Suprapubic skin (tissue), 4 donors: ENCODE measurements at places on chromosomes 5 and 9. TPM values are rescaled to one million over a fixed set of nuclear protein-coding genes. Genes with fewer than 3 reads are reported as not detected.

Gene ANKRD55
- not detected for total RNA-seq

Gene GPR150
- 0.57 TPM for total RNA-seq

Gene LRRC19
- total RNA-seq, result not detected

DNA sequence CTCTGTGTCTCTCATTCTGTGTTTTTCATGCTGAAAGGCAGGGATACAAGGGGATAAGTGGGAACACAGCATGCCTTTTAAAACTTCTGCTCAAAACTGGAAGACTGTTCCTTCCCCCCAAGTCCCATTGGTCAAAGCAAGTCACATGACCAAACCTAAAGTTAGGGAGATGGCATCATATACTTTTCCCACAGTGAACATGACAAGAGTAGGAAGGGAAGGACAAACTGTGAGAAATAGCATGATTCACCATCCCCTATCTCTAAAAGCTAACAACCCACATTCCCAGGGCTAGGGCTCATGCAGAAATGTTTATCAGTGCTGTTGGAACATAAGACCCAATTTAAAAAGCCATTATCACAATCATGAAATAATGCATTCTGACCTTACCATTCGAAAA lies 24.2 kb upstream of the SHISAL2B start:
- no peak for DNase-seq

Gene CBY3
- total RNA-seq, result not detected

Gene FOXE1
- 0.48 TPM for total RNA-seq

DNA sequence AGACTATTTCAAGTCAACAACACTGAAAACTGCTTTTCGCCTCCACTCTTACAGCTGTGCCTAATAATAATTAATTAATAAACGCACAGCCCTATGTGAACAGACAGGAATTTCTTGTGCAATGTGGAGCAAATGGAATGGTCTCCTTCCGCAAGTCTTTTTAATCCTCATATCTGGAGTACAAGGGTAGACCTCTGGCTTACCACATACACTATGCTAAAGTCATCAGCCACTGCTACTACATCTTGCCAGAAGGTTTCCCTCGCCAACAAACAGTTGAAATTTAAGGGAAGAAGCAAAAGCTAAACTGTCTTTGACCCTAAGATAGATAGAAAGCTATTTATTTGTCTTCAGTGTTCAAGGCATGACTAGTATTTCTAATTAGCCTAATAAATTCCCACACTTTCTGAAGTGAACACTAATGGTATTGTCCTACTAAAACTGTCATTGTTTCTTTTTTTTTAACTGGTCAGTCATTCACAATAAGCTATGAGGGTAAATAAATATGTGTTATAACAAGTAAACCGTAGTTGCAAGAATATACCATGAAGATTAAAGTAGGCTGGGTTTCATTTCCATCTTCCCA lies 63.9 kb downstream of the GOLPH3 start:
- DNase-seq, result no peak

Gene SNCAIP
- 2.4 TPM for total RNA-seq

DNA sequence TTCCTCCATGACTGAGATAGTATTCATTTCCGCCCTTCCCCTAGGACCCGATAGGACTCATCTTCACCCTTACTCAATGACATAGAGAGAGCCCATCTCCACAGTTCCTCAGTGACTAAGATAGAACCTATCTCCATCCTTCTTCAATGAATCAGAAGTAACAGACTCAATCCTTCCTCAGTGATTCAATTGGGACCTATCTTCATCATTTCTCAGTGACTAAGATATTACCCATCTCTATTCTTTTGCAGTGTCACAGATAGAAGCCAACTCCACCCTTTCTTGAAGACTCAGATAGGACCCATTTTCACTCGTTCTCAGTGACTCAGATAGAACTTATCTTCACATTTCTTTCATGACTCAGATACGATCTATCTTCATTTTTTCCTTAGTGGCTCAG lies 164.6 kb downstream of the FBXO4 start:
- DNase-seq, result no peak

Gene ABCA2
- total RNA-seq, result 22.6 TPM

DNA sequence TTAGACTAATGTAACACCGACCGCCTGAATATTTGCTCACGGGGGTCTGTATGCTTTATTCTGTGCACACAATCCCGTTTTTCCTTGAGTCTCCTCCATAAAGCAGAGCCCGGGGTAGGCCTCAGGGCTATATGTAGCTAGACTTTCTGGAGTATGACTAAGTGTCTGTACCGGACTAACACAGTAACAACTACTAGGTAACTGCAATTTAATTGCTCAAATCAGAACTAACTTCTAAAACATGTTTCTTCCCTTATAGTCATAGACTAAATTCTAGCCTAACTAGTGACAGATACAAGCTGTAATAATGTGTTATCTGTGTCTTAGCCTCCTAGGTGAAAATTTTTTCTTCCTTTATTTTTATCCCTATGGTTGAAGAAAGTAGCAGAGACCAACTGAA lies 2.1 kb downstream of the REEP5 start:
- no peak for DNase-seq

- DNase-seq, result no peak
Measured at GRCh38 chr5:96172436-96172835, 210.8 kb upstream of the ELL2 start.

- no peak for DNase-seq
Measured at GRCh38 chr9:111161015-111161415, 122.7 kb upstream of the LPAR1 start.

DNA sequence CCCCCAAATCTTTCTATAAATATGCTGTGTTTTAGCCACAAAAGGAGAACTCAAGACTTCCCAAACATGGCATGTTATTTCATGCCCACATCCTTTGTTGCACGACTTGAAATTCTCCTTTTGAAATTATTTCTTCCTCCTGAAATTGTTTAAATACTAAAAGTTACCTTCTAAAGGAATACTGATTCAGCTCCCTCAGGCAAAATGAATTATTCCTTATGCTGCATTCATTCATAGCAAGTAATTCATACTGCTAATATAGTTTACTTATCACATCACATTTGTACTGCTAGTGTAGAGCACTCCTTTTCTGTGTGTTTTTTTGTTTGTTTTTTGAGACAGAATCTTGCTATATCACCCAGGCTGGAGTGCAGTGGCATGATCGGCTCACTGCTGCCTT lies 45.7 kb downstream of the BHMT start:
- DNase-seq, result no peak

DNA sequence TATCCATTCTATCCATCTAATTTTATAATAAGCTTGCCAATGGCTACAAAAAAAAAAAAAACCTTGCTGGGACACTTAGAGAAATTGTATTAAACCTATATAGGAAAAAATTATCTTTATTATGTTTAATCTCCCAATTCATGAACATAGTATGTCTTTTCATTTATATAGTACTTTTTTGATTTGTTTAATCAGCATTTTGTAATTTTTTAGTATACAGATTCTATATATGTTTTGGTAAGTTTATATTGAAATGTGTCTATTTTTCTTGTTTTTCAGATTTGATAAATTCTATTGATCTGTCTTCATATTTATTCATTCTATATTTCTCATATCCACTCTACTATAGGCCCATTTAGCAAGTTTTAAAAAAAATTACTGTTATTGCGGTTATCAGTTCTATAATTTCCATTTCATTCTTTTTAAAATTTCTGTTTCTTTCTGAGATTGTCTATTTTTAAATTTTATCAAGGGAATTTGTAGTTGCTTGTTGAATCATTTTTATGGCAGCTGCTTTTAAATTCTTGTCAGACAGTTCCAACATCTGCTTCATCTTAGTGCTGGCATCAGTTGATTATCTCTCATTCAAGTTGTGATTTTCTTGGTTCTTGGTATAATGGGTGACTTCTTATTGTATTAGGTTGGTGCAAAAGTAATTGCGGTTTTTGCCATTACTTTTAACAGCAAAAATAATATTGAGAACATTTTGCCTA lies 170.1 kb upstream of the S1PR3 start:
- no peak for DNase-seq

- DNase-seq, result no peak
Measured at GRCh38 chr5:6488021-6488420, 39.4 kb downstream of the UBE2QL1 start.

Gene RNF44
- 42.7 TPM for total RNA-seq

DNA sequence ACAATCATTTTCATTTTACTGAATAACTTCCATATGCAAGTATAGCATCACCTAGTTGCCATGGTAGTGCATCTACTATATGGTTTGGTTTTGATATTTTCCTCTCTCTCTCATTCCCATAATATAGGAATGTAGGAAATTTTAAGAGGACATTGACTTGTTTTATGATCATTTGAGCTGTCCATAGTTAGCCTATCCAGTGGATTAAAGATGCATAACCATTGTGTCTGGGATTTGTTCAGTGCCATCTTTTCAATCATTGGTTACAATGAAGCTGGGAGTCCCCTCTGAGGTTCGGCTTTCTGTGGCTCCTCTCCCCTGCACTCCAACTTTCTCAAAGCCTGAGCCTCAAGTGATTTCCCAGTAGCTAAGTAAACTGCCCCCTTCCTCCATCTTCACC lies 458.5 kb downstream of the RAB3C start:
- DNase-seq, result no peak

Gene GKAP1
- 6.3 TPM for total RNA-seq

DNA sequence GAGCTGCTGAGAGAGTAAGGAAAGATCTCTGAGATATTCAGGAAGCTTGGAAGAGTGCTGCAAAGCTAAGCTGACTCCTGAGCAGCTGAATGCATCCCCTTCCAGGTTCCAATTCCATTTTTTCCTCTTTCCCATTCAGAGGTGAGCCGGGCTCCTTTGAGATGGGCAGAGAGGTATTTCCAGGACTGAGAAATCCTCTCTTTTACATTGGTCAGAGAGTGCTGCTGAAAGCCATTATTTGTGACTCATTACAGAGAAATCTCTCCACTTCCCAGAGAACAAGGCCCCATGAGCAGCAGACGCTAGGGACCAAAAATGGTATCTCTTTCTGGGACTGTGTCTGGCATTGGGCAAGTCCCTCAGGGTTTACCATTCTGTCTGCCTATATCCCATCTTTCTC lies 3.7 kb downstream of the MCTP1 start:
- DNase-seq, result no peak

DNA sequence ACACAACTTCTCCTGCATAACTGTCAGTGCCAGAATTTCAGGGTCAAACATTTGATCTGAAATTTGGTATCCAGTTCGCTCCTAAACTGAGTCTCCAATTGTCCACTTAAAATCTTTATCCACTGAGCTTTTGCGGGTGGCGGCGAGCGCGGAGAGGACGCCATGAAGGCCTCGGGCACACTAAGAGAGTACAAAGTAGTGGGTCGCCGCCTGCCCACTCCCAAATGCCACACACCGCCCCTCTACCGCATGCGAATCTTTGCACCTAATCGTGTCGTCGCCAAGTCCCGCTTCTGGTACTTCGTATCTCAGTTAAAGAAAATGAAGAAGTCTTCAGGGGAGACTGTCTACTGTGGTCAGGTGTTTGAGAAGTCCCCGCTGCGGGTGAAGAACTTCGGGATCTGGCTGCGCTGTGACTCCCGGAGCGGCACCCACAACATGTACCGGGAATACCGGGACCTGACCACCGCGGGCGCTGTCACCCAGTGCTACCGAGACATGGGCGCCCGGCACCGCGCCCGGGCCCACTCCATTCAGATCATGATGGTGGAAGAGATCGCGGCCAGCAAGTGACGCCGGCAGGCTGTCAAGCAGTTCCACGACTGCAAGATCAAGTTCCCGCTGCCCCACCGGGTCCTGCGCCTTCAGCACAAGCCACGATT lies 913.7 kb upstream of the DMAC1 start:
- no peak for DNase-seq

- DNase-seq, result no peak
Measured at GRCh38 chr5:150515446-150515845, 7.5 kb downstream of the NDST1 start.

DNA sequence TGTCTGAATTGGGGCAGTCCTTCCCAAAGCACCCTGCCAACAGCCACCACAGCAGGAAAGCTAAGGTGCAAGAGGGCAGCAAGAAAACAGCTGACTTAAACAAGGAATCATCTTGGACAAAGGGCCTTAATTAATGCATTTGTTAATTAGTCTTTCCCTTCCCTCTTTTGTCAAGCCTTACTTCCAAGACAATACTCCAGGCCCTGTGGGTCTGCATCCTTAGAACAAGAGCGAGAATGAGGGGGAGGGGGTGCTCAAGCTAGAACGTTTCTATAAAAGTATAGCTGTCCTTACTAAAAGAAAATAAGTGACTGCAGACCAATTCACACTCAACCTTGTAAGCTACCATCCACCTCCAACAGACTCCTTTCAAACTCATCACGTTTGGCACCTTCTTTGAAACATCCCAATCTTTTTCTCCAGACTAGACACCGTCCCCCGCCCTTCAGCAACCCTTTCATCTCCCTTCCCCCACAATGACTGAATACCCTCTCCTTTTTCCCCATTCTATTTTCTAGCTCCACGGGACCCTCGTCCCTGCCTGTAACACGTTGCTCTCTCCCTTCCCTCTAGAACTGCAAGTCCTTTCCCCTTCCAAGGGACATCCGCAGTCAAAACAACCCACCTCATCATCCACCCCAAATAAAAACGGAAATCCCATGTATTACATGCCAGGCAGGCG lies 85.7 kb upstream of the RNF38 start:
- DNase-seq, result no peak

Gene PCDHGA11
- total RNA-seq, result 6.9 TPM

GRCh38 chr5:81326554-81326953 lies 25.2 kb downstream of the ZCCHC9 start:
- DNase-seq, result no peak

Gene SEMA5A
- 16.3 TPM for total RNA-seq

DNA sequence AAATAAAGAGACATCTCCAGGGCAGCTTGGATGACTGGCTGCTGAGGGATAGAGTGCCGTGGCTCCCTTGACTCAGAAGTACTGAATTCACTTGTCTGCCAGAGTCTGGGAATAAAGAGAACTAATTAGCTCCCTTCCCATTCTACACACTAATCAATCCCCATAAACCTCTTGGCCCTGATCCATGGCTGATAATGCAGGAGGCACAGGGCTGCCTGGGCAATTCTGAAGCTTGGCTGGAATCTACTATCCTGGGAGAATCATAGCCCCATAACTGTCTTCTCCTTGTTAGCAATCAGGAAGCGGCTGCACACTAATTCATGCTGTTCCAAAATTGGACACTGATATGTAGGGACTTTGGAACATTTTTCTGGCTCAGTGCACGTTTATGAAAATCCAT lies 197.7 kb downstream of the PTTG1 start:
- no peak for DNase-seq

GRCh38 chr9:14418301-14418940 lies 104.5 kb upstream of the NFIB start:
- DNase-seq, result no peak

- DNase-seq, result no peak
Measured at GRCh38 chr9:112012026-112012902, 115.7 kb downstream of the UGCG start.

- no peak for DNase-seq
Measured at GRCh38 chr5:96870094-96871026, 5.9 kb upstream of the ERAP2 start.

DNA sequence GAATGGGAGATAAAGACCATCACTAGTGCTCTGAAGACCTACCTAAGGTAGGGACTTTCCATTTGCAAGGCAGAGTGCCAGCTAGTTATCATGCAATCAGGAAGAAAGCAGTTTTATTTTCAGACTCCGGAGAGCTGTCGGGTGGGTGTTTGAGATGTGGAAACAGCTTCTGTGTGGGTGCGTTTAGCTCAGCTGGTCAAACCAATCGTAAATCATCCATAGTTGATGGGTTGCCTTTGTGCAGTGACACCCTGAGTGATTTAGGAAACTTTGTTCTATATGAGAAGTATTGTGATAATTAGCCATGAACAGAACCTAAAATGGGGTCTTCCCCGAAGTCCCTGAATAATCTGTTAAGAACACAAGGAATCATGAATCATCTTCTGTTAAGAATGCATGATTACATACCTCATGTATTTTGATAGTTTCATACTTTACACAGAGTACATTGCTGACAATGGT lies 284.3 kb downstream of the ARHGAP26 start:
- no peak for DNase-seq
